SIG-M5 (cell line): ENCODE measurements at places on chromosomes 6 and 20.

DNA sequence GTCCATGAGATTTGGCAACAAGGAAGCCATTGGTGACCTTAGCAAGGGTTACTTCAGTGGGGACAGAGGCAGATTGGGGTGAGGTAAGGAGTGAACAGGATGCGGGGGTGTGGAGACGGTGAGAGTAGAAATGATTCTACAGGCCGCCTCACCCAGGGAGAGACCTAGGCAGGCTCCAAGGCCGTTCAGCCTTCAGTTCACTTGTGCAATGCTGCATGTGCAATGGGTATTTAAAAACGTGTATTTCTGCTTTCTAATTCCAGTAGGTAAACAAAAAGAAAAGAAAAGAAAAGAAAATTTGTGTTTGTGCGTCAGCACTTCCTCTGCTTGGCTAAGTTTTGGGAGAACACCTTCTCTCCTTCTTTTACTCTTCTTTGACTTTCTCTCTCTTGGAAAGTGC lies 56.8 kb downstream of the BANF2 start:
- no peak for DNase-seq

DNA sequence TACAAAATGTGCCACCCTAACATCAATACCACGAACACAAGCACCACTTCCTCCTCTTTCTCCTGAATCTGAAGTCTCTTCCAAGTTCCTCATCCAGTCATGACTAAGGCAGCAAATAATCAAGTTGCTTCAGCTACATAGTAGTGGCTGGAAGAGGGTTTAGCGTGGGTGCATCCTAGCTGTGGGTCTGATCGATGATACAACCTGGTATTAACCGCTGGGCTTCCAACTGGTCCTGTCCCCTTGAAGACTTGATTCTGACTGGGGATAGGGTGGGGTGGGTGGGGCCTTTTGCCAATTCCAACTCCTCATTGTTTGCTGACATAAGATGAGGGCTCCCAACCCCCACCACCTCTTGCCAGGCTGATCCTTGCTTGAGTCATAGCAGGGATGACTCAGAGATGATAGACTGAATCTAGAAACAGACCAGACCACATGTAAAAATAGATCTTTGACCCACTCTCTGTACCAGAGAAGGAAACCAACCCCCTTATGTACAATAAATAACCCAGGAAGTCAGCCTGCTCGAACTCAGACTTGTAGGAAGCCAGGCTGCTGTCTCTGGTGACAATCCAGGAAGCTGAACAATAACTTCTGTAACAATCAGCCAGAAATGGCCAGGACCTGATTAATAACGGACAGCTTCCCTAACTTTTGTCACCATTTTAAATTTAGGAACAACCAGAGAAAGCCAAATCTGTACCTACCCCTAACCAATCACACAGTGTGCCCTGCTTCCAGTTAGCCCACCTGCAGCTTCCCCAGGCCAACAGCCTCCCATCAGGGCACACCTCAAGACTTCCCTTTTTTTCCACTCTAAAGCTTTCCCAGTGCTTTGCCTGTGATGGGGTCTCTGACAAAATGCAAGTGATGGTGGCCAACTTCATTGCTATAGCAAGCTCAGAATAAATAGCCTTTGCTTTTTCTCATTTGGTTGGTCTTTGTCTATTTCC lies 68.9 kb upstream of the FAM184A start:
- peak; percentile 90 for DNase-seq

DNA sequence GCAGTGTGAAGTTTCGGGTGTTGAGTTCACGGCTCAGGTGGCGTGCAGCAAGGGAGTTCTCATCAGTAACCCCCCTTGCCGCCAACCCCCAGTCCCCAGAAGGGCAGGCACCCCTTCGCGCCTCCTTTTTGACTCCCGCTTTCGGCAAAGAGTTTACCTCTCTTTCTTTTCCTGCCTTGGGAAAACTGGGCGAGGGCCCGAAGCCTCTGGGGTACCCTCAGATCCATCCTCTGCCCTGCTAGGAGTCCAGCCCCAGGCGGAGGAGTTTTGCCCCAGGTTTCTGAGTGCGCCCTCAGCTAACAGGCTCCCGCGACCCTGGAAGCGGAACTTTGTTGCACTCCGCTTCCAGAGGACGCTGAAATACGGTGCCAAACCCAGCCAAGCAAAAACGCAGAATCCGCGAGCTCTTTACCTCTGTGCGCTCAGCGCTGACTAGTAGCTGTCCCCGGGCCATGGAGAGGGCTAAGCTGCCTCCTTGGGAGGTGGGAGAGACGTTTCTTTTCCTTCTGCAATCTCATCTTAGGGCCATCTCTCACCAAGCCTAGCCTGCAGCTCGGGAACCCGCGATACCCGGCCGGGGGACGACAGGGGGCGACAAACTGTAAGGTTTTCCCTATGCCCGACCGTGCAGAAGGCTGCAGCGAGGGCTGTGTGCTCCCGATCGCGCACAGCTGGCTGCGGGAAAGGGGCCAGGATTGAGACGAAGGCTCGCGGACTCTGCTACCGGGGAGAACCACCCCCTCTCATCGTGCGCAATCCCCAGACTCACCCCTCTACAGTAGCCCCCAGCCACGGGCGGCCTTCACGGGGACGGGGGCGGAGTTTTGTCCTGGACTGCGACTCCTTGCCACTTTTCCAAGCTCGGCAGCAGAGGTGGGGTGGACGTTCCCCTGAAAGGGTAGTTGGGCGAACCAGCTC lies 2.7 kb upstream of the PAX1 start:
- no peak for DNase-seq

DNA sequence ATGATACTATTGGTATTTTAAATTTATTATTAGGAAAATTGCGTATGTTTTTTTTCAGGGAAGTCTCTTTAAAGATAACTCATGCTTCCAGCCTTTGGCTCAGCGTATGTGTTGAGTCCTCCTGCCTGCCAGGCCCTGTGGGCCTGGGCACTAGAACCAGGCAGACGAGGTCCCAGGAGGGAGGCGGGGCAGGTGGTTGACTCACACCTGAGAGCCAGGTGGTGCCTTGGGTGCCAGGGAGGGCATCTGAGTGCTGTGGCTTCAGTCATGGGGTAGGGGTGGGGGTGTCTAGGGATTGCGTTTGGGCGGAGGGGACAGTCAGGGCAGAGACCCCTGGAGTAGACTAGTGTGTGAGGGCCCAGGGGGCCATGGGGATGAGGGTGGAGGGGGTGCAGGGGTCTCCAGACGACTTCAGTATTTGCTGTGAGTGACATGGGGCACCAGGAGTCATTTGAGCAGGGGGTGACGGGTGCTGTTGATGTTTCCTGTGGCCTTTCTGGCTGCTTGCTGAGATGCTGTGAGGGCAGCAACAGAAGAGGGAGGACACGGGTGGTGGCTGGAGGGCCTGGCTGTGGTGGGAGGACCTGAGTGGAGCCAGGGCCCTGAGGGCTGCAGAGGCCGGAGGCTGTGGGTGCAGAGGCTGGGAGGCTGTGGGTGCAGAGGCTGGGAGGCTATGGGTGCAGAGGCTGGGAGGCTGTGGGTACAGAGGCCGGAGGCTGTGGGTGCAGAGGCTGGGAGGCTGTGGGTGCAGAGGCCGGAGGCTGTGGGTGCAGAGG lies 14.8 kb upstream of the ADRM1 start:
- DNase-seq: no peak

- DNase-seq: no peak
These were observed 143.6 kb downstream of the MRPL14 start for GRCh38 chr6:43983632-43984031.

- no peak for DNase-seq
These were observed 891 bp downstream of the RSPO3 start for GRCh38 chr6:127119102-127120022.

DNA sequence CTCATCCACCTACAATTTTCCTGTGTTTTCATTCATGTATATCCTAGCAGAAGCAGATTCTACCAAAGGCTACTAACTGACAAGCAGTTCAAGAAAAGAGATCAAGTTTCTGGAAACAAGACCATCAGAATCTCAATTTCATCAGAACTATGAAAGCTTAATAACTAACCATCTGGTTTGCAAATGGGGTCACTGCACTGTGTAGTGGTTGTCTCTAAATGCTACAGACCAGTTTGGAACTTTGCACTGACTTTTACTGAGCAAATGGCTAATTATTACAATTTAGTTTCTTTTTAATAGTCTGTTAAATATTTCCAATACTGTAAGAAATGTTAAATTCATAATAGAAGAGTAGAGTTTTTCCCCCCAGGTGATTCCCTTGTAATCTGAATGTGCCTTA lies 64.5 kb downstream of the REPS1 start:
- no peak for DNase-seq

- DNase-seq: no peak
These were observed 260.1 kb upstream of the SGK1 start for GRCh38 chr6:134577998-134578397.

DNA sequence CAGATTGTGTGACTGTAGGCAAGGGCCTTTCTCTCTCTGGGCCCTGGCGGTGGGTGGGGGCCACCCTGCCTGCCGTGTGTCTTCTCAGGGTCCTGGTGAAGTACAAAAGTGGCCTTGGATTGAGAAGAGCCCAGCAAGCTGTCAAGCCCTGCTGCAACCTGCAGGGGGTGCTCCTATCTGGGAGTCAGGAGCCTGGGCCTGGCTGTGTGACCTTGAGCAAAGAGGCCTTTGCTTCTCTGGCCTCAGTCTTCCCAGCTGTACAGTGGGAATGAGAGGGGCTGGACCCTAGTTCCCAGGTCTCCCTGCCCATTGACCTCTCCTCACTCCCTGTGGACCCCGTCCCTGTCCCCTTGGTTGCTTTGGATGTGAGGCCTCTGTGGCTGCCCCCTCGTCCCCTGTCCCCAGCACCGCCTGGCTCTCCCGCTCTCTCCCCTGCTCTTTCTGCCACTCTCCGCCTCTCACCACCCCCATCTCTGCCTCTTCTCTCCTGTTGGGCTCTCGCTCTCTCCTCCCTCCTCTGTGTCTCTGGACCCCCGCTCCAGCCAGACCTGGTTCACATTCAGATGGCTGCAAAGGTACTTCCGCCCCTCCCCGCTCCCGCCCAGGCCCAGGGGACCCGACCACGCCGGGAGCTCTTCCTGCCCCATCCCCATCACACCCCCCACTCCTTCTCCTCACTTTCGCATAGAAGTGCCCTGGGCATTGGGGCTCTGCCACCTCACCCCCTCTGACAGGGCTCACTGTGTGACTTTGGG lies 46.7 kb downstream of the SRC start:
- no peak for DNase-seq

DNA sequence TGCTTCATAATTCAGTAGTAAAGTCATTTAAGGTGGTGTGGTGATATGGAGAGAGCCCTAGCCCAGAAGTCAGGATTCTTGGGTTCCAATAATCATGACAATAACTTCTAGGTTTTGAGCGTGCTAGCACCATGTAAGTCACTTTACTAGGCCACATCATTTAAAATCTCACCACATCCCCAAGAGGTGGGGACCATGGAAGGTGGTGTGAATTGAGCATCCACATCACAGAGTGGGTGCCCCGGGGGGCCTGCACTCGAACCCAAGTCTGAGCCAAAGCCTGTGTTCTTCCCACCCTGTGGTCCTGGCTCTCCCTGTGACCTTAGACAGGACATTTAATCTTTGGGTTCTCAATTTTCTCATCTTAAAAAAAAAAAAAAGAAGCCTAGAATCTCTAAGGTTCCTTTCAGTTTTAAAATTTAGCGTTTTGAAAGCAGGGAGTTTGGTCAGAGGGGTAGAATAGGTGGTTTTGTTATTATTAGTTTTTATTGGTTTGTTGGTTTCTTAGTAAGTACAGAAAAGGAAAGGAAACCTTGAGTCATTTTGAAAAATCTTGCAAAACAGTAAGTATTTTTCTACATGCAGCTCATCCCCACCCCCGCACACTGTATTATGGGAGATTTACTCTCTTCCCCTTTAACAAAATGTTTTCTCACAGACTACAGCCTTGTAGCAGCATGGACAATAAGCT lies 26.4 kb downstream of the ARMC2 start:
- peak; percentile 89 for DNase-seq

- DNase-seq: no peak
These were observed 131.1 kb downstream of the PHACTR3 start for GRCh38 chr20:59735486-59735885.

GRCh38 chr6:37980222-37980595 lies 160.7 kb downstream of the ZFAND3 start:
- no peak for DNase-seq

- no peak for DNase-seq
These were observed 63.2 kb downstream of the UBR2 start for GRCh38 chr6:42627044-42627443.

DNA sequence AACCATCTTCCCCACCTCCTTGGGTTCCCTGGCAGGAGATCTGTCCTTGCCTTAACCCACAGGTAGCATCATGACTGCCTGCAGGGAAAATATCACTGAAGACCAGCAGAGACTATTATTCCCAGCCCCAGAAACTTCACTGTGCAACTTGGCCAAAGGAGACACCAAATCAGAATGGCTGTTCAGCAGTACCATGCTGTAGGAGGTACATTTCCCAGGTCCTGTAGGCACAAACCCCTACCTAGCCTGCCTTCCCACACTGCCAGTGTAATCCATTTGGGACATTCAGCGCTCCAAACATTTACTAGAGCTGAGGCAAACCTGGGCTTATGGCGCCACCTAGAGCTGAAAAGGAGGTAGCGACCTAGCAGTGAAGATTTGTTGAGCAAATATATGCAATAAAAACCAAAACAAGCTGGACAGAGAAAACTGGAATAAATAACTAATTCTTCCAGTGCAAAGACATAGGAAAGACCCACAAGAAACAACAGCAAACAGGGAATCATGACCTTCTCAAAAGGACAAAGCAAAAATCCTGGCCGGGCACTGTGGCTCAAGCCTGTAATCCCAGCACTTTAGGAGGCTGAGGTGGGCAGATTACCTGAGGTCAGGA lies 60.3 kb downstream of the VTA1 start:
- no peak for DNase-seq

- DNase-seq: no peak
These were observed 22.4 kb downstream of the MANBAL start for GRCh38 chr20:37311710-37312355.

DNA sequence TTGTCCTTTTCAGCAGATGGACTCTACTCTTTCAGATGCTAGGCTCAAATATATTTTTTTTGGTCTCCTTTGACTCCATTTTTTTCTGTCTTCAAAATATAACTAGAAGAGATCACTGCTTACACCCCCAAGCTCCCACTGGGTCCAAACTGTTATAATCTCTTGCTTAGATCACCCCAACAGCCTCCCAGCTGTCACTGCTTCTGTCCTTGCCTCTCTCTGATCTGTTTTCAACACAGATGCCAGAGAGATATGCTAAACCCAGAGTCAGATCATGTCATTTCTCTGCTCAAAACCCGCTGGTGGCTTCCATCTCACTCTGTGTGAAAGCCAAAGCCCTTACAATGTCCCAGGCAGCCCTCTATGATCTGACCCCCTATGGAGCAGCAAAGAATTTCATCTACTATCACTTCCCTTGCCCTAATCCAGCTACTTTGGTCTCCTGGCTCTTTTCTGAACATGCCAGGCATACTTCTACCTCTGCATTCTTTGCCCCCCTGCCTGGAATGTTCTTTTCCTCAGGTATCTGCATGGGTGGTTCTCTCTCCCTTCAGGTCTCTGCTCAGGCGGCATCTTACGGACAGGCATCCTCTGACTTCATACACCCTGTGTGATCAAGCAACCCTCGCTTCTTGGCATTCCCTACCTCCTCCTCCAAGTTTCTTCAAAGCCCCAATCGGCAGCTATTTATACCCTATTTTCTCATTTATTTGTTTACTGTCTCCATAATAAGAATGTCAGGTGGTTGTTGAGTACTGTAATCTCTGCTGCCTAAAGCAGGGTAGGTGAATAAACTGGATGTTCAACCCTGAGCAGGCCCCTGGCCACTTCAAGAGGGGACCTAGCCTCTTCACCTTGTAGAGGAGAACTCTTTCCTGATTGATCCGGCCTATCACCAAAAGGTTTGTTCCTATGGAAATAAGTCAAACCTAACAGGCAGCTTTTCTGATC lies 43.6 kb upstream of the SLC4A11 start:
- DNase-seq: no peak

- no peak for DNase-seq
These were observed 134.3 kb downstream of the ISM1 start for GRCh38 chr20:13355411-13355810.
